ENCODE measurements at places on chromosomes 5 and 9.

GRCh38 chr5:147689426-147689825 lies 93.1 kb downstream of the JAKMIP2 start:
- ATAC-seq = no peak

GRCh38 chr5:35089334-35090314 lies 41.9 kb upstream of the AGXT2 start:
- ATAC-seq = no peak

- ATAC-seq = no peak
Measured at GRCh38 chr5:168585119-168585856, 6.1 kb upstream of the PANK3 start.

DNA sequence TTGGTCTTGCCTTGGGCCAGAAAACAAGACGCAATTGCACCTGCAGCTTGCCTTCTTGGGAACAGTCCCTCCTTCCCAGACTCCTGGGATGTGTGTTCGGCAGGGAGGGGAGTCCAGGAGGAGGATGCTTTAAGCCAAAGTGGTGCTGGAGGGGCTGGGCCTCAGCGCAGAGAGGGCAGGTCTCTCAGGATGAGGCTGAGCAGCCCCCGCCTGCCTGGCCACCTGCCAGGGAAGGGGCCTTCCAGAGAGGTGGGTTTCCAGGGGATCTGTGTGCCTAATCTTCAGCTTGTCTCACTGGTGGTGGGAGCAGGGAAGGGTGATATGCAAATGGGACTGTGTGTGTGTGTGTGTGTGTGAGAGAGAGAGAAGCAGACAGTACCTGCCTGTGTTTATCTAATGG lies 105.2 kb downstream of the ENTREP1 start:
- no peak for ATAC-seq

DNA sequence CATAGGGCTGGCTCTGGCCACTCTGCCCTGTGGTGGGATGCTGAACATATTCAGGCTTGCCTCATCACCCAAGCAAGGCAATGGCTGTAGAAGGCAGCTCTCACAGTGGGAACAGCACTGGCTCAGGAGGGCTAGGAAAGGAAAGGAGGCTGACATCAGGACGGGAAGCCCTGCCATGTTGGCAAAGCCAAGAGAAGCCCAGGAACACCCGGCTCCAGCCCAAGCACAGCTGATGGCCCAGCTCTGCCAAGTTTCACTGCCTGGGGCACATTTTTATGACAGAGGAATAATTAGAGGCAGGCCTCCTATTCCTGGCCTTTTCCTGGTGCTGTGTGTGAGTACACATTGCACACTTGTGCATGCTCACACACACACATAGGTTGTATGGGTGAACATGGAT lies 163.6 kb upstream of the SMIM23 start:
- ATAC-seq = no peak

DNA sequence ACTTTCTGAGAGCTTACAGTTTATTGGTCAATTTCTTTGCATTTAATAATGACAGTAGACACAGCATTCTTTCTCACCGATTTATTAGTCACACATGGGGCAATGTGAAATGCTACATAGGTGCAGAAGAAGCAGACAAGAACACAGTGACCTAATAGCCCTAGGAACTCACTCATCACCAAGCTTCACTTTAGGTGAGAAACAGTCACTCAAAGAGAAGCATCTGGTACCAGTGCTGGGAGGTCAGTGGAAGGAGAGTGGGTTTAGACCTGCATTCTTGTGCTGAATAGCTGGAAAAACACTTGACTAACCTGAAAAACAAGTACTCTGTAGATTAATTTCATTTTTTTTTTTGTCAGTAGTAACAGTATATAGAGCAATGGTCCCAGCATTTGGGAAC lies 179.6 kb downstream of the GRIA1 start:
- ATAC-seq = no peak

All from activated CD4-positive, CD25-positive, alpha-beta regulatory T cell treated with anti-CD3 and anti-CD28 coated beads, Interleukin-2, amount 50 U/mL, for 24 hours (primary cell).